ENCODE measurements at places on chromosomes 5 and 9.

GRCh38 chr5:135222171-135222681 is 176.8 kb downstream of the MACROH2A1 start:
- DNase-seq = no peak

GRCh38 chr5:75202935-75203334 is 33.7 kb downstream of the ANKRD31 start:
- no peak for DNase-seq

GRCh38 chr9:18404434-18405029 is 69.4 kb upstream of the ADAMTSL1 start:
- no peak for DNase-seq

DNA sequence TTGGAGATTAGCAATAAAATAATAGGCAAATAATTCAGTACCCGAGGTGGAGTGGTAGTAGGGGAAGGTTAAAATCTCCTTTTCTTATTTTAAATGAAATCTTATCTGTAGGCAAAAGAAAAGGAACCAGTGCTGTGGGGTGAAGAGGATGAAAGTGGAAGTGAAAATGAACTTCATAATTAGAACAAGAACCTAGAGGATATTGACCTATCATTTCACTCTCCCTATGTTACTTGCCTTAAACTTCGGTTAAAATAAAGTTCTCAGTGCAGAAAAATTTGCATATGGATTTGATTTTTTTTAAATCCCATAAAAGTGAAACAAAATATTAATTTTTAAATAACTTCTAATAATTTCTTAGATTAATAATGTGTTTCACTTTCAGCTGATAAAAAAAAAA is 1094.9 kb upstream of the C9orf72 start:
- no peak for DNase-seq

GRCh38 chr9:76451234-76451633 is 7.7 kb upstream of the GCNT1 start:
- no peak for DNase-seq

DNA sequence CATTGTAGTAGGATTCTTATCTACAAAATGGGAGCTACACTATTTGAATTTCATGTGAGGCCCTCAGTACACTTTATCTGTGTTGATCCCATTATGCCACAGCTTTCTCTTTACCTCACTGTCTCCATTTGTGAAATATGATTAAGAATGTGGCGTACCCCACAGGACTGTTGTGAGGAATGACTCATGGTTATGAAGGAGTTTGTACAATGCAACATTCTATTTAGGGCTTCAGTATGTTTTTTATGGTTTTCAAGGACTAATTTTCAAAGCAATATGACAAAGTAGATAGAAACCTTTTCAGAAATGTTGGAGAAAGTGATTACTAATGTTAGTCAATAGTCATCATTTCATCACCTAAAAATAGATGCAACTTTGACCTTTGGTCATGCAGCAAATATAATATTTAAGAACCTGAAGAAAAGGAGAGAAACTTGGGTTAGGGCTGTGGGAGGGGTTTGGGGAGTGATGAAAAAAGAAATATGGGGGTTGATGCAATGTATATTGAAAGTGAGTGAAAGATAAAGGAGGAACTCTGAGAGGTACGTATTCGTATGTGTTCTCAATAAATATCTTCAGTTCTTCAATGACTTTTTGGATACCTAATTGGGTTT is 53.7 kb upstream of the PIP5K1B start:
- DNase-seq = no peak

DNA sequence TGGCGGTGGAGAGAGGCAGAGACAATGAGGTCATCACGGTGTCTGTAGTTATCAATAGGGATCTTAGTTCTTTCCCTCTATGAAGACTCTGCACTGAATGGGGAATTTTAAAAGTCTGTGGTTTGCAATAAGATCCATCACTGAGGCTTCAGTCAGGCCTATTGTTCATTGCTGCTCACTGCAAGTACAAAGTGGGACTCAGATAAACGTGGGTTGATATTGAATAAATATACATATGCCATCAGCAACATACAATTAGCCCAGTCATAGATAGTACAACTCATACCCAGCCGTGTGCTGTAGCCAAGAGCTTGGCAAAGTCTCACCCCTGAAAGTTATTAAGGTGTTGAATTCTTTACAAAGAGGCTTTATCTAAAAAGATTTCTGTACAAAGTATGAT is 88.4 kb downstream of the ENC1 start:
- DNase-seq = no peak

GRCh38 chr5:143319437-143320227 is 83.9 kb downstream of the NR3C1 start:
- DNase-seq = peak; percentile 10

- DNase-seq = no peak
Observed at GRCh38 chr9:109766351-109766750, 13.6 kb upstream of the PALM2AKAP2 start.

DNA sequence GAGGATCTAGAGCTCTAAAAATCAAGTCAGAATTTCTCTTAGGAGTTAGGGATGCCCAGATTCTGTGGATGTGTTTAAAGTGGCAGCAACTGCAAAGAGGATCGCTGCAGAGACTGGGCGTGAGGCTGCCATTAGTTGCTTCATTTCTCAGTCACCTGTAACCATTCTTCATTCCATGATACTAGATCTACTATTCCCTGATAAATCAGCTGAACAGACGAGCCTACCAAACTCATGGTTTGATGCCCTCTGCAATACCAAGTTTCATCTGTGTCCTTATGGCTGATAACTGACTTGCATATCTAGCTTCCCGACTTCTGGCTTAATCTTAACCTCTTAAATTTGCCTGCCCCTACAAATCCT is 33.3 kb downstream of the UBE2R2 start:
- DNase-seq = no peak

DNA sequence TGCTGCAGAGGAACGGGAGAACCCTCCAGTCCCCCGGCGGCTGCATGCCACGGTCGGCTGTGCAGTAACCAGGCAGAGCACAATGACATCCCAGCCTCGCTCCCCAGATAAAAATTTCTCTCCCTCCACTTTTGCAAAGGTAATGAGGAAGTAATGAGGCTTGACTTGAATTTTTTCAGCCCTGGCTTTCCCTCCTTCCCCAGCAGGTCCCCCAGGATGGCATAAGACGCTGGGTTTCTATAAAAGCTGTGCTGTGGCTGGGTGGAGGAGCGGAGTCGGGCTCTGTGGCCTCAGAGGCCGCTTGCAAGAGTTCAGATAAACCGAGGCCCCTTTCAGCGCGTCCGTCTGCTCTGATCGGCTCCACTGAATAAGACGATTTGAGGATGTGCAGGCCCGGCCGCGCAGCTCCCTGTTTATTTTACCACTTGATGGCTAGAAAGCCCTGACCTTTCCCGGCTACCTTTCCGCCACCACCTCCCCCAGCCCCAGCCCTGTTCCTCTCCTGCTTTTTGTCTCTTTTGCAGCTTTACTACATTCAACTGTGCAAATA is 351.9 kb upstream of the IRX2 start:
- DNase-seq = peak; percentile 63

DNA sequence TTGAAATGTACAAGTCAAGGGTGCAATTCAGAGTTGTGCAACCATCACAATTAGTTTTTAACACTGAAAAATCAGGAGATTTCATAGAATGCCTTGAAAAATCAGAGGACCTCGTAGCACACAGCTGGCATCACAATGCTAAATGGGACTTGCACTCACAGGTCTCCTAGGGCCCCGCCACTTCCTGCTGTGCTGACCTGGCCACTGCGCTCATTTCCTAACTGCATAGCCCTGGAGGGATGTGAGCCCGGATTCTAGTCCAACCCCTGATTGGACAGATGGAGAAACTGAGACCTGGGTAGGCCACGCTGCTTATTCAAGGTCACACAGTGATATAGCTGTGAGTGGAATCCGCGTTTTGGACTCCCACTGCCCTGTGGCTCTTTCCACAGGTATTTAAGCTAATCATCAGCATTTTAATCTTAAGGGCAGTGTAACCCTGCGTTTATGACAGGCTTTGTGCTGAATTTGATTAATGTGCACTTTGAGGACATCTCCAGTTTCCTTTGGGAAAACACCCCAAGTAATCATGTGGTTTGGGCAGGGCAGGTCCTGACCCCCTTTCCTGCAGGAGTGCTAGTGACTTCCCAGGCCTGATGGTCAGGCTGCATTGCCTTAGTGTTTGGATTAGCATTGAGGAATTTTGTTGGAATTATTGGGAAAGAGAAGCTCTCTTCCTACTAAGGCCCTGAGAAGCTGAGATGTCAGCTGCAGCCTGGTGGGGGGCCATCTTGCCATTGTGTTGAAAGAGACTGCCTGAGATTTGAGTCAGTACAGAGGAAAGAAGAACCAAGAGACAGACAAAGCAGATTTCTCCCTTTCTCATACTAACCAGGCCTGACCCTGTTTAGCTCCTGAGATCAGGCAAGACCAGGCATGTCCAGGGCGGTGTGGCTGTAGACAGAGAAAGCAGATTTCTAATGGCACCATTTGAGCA is 36.2 kb downstream of the STC2 start:
- DNase-seq = no peak

DNA sequence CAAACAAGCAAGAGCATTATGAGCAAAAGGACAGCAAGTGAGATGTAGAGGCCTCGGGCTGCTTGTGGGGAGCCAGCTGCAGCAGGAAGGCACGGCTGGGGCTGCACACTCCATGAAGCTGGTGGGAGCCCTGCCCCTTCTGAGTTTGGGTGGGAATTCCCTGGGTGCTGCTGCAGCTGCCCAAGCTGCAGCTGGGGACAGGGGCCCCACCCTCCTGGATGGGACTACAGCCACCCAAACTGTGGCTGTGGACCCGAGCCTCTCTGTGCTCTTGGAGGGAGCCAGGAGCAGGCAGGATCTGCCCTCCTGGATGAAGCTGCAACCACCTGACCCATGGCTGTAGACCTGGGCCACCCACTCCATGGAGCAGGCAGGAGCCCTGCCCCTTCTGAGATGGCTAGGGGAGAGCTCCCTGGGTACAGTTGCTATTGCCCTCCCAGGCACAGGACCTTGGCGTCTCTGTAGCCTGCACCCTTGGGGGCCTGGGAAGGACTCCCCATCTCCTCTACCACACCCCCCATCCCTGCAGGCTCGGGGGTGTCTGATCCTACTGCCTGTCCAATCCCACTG is 159.1 kb downstream of the ERCC6L2 start:
- no peak for DNase-seq

DNA sequence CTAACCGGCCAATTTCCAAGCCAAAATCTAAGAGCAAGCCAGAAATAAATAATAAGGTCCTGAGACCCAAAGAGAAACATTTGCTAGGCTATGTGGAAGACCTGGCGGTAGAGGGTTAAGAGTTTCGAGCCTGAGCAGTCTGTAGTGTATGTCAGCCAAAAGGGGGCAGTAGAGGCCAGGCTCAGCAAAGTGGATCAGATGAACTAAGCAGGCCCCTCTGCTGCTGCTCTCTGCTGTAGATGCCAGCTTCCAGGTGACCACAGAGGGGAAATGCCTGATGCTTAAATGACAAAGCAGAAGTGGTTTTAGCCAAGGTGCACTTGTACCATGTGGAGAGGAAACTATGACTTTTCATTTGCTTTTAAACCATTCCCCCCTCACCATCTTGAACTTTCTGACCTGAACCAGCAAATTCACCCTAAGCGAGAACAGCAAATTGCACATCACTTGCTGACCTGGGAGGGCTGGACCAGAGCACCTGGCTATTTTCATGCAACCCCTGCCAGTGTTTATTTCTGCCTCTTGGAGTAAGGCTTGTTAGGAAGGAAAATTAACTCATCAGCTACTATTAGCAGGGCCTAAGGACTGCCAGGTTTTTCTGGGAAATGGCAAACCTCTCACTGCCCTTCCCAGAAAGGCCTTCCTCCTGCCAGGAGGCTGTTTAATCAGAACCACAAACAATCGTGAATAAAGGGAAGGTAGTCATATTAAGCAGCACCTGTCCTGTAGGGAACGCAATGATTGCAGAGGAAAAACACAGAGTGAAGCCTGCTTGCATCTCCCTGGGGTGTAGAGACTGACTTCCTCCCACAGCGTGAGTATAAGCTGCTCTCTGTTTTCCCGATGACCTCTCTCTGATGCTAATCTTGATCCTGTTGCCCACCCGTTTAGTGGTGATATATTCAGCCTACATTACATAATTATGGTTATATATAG is 818.2 kb downstream of the TLR4 start:
- DNase-seq = peak; percentile 37

GRCh38 chr9:91833878-91834255 is 116.2 kb downstream of the ROR2 start:
- DNase-seq = no peak

DNA sequence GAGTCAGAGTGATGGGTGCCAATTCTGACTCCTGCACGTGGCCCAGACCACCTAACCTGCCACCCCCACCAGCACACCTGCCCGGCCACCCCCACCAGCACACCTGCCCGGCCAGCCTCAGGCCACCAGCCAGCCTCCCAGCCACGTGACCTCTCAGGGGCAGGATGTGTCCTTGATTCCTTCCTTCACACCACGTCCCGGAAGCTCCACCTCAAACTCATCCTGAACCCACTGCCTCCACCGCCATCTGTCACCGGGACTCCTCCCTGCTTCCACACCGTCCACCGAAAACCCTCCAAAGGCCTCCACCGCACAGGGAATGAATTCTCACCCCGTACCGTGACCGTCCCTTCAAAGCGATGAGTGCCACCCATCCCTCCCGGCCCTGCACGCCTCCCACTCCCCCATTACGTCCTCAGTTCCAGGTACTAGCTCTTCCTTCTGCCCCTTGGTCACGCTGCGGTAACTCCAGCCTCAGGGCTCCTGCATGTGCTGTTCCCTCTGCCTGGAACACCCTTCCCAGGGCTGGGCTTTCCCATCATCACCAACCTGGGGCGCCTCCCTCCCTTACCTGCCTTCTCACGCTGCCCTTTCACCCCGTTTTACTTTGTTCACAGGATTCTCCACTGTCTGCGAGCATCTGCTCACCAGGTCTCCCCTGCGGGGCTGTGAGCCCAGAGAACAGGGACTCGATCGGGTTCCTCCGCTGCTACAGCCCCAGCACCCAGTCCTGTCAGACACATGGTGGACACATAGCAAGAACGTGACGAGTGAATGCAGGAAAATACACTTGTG is 82.9 kb downstream of the ADAMTS2 start:
- DNase-seq = no peak

DNA sequence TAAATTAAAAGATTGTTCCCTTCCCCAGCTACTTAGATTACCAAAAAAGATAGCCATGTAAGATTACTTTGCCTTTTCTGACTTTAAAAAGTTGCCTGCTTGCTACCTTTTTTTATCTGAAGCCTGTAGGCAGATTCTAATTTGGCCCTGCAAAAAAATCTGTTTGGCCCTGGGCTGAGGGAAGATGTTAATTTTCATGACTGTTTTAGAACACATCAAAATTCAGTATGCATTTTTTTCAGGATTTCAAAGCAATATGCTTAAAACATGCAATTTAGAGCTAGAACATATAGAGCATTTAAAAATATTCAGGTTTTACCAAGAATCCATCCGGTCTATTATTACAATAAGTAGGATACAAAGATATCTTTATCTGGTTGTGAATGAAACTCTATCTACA is 563.6 kb downstream of the NR2F1-AS1 start:
- no peak for DNase-seq

DNA sequence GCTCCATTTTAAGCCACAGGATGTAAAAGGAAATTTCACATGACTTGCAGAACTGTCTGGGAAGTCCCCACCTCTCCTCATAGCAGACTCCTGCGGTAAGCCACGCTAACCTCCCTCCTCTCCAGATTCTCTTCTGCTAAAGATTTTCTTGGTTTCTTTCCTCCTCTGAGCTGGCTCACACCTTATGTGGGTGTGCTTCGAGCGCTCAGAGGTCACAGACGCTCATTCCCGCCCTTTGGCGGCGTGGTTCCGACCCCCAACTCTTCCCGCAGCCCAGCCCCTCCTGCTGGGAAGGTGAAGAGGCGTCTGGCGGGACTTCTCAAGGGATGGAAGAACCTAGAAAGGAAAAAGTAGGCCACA is 32.9 kb upstream of the CDK20 start:
- no peak for DNase-seq

All from NCI-H1930 (cell line).